ENCODE measurements at places on chromosomes 6 and 20.

GRCh38 chr6:43942616-43943015, 172.6 kb downstream of the VEGFA start:
- no peak for DNase-seq

- DNase-seq, result no peak
Observed at GRCh38 chr6:141587482-141588266, 545.1 kb upstream of the GJE1 start.

DNA sequence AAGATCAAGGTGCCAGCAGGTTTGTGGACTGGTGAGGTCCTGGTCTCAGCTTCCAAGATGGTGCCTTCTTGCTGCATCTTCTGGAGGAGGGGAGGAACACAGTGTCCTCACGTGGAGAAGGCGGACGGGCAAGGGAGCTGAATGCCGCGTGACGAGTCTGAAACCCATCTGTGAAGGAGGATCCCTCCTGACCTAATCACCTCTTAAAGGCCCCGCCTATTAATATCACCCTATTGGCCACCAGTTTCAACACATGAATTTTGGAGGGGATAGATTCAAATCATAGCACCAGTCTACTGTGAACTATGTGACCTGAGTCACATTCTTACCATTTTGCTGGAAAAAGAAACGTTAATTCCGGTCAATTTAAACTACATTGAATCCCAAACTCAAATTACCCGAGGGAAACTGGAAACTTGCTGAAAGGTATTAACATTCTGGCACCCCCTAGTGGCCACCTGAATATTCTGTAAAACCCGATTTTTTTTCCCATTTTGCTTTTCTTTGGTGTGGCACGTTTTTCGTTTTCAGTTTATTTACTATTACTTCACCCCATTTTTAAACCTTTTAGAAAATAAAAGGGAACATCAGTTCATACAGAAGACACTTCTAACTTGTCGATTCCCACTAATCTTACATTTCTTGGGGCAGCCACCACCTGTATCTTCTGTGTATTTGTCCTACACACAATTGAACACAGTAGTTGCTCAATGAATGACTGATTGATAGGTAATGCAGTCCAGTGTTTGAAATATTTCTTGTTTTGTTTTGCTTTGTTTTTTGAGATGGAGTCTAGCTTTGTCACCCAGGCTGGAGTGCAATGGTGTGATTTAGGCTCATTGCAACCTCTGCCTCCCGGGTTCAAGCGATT, 17.9 kb upstream of the CCDC170 start:
- DNase-seq, result no peak

- no peak for DNase-seq
Observed at GRCh38 chr6:34696189-34696738, 303 bp downstream of the ILRUN start.

DNA sequence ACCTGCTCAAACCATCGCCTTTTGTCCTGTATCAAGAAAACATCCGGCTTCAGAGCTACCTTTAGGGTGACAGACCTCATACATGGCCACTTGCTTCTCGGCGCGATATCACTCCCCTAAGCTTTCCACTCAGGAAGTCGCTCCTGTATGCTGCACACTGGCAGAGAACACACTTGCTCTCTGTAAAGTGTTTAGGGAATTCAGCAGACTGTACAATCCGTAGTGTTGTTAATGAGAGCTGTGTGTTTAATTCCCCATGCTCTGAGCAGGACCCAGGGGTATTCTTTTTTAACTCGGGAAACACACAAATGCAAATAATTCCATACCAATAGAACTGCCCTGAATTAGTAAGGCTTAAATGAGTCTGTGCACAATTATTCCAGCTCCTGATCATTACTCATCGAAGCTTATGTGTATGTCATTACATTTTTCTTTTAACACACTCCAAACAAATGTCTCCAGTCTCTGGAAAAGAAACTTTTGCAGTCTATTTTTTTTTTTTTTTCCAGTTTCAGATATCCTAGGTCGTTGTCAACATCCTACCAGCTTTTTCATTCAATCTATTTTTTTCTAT, 338.7 kb upstream of the ARID1B start:
- no peak for DNase-seq

DNA sequence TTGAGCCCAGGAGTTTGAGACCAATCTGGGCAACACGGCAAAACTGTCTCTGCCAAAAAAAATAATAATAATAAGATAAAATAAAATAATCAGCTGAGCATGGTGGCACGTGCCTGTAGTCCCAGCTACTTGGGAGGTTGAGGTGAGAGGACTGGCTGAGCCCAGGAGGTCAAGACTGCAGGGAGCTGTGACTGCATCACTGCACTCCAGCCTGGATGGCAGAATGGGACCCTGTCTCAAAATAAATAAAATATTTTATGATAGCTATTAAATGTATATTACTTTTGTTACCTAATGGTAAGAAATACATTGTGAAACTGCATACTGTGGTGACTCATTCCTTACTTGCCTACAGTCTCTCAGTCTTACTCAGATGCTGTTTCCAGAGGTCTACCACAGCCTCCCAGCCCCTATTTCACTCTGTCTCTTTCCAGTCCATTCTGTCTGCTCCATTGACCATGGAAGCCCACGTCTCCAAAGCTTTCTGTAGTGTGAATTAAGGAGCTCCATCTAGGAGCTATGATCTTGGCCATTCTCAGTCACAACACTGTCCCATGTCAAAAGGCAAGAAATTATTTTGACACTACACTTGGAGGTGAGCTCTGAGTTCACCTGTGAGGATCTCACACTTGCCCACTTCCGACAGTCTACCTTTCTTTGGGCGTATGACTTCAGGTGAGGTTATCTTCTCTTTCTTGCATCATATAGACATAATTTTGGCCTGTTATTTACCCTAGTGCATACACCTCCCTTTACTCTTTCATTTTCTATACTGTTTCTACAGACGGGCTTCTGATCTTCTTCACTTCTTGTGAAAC, 22.4 kb upstream of the SNX9 start:
- no peak for DNase-seq

- DNase-seq, result no peak
Observed at GRCh38 chr6:57089265-57089664, 723 bp upstream of the ZNF451 start.

- peak; percentile 27 for DNase-seq
Observed at GRCh38 chr20:9068233-9068801, 570 bp upstream of the PLCB4 start.

- DNase-seq, result no peak
Observed at GRCh38 chr6:31829633-31830283, 2.2 kb downstream of the HSPA1B start.

GRCh38 chr6:95285881-95286280, 291.5 kb upstream of the MANEA start:
- DNase-seq, result no peak

GRCh38 chr20:53226826-53227225, 254.7 kb downstream of the TSHZ2 start:
- no peak for DNase-seq

DNA sequence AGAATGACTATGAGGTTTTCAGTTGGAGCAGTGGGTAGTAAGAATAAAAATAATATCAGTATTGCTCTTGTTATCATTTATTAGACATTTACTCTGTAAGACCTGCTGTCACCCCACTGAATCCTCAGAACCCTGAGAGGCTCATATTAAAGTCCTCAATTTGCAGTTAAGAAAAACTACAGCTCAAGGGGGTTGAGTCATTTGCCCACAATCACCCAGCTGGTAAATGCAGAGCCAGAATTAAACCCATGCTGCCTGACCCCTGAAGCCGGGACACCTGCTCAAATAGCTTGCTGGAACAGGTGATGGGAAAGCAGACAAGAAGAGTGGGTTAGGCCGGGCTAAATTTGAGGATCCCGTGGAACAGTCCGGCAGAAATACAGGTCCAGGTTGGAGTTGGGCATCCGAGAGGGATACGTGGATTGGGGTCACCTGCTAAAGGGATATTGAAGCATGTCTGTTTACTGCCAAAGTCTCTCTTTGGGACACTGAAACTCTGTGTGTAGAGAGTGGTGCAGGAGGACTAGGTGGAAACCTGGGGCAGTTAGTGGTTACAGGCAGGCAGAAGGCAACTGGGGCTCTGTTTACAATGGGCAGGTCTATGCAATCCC, 344.1 kb downstream of the CDC5L start:
- DNase-seq, result no peak

DNA sequence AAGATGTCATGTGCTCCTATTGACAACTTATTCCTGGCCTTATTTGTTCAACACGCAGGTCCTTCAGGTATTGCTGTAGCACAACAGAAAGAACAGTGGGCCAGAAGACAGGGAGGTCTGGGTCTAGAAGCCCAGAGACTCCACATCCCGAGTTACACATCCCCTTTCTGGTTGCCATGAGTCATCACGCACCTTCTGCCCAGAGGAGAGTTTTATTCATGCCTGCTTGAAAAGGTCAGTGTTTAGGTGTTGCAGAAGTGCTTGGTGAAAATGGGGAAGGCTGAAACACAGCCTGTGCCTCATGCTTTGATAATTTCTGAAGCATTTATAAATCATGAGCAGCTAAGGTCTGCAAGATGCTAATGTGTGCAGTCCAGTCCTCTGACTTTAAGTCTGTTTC, 256.4 kb downstream of the GMPR start:
- DNase-seq, result no peak

- no peak for DNase-seq
Observed at GRCh38 chr6:154535851-154536250, 25.4 kb upstream of the CNKSR3 start.

DNA sequence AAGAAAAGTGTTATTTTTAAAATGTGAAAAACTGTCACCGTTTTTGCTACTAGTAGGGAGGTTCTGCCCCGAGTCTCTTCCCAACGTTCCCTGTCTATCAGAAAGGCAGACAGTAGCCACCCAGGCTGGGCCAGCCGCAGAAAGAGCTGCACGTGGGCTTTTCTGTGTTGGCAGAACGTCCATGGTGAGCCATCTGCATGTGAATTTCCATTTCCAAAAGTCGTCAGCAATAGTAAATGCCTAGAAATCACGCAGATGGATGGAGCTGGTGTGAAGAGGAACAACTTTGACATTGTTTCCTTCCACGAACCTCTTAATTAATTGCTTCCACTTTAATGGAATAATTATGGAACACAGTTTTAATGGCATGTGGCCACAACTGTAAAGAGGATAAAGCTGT, 97.5 kb downstream of the FAM120B start:
- no peak for DNase-seq

- no peak for DNase-seq
Observed at GRCh38 chr20:63276956-63277355, 4.3 kb downstream of the ARFGAP1 start.

- DNase-seq, result no peak
Observed at GRCh38 chr6:24848461-24848860, 49.7 kb upstream of the ARMH2 start.

DNA sequence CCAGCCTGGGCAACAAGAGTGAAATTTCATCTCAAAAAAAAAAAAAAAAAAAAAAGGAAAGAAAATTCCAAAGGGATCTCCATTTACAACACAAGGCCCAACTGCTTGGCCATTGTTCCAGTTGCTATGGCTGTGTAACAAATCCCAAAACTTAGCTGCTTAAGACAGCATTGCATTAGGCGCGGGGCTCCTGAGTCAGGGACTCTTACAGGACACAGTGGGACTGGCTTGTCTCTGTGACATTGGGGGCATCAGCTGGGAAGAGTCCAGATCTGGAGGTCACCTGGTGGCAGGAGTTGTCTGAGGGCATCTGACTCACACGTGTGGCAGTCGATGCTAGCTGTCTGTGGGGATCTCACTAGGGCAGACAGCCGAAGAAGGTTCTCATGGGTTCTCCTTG, 35.6 kb downstream of the TTLL9 start:
- no peak for DNase-seq

- no peak for DNase-seq
Observed at GRCh38 chr6:126657561-126658175, 317.8 kb downstream of the CENPW start.

DNA sequence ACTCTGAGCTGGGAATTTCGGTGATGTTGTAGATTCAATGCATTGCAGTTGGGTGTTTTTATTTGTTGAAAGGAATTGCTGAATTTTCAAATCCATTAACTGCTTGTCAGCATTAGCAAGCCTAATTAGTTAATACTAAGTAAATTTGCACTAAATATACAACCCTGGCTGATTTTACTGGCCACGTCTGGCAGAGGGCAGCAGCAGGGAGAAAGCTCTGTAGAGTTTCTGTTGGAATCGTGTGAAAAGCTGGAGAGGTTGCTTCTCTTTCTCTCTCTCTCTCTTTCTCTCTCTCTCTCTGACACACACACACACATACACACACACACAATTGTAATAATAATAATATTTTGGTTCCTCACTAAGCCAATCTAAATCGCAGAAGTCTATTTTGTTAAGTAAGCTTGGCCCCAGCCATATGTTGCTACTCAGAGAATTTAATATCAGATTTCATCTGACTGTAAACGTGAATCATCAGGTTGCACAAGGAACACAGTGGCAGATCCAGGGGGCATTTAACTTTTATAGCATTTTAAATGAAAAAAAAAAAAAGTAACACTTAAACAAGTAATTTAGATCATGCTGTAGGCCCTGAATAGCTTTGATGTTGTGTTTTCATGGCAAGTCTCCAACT, 289.5 kb downstream of the ESR1 start:
- DNase-seq, result no peak

DNA sequence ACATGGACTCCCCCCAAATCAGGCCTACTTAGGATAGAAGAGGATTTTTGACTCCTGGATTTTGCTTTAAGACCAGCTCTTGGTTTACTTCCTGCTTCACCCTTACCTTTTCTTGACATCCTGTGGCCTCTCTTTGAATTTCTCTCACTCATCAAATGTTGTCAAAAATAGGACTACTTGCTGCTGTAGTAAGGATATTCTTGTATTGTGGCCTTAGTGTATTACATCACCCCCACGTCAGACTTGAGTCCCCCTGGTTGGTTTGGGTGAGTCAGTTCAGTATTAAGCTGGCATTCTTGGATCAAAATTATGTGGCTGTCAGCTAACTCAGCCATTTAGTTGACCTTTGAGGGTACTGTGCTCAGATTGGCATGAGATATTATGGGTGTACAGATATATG, 1.1 kb downstream of the TPX2 start:
- no peak for DNase-seq

- DNase-seq, result no peak
Observed at GRCh38 chr20:63162206-63162795, 53.6 kb downstream of the YTHDF1 start.

DNA sequence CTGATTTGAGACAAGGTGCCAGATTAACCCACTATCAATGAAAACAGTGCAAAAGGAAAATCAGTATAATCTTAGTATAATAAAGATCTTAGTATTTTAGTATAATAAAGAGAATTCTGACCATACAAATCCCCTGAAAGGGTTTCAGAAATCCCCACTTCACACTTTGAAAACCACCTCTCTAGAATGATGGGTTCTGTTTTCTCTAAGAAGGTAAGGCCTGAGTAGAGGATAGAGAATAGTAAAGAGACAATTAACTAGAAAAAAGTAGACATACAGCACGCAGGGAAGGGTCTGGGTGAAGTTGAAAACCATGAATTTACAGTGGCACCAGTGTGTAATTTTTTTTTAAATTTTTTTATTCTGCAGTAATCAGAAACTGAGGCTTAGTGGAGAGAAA, 73.6 kb downstream of the REV3L start:
- no peak for DNase-seq
